ENCODE measurements at places on chromosomes 3 and 15.

DNA sequence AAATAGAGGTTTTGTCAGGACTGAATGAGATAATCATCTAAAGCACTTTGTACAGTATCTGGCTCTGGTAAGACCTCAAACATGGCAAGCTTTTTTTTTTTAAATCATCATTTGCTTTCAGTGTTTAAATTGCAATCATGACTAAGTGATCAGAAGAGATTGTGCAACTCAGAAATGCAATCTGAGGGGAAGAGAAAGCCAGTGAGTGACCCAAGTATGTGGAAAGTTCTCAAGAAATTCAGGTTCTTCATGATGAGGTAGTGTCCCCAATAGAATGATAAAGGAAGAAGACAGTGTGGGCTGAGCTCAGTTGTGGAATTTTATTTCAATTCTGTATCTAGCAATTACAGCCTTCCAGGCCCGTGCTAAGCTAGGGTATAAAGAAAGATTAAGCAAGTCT is 132.2 kb upstream of the TBC1D5 start:
- no peak for DNase-seq

- no peak for DNase-seq
Observed at GRCh38 chr3:187041362-187042307, 97.7 kb downstream of the RPL39L start.

- no peak for DNase-seq
Observed at GRCh38 chr3:194885766-194886165, 200.1 kb downstream of the FAM43A start.

DNA sequence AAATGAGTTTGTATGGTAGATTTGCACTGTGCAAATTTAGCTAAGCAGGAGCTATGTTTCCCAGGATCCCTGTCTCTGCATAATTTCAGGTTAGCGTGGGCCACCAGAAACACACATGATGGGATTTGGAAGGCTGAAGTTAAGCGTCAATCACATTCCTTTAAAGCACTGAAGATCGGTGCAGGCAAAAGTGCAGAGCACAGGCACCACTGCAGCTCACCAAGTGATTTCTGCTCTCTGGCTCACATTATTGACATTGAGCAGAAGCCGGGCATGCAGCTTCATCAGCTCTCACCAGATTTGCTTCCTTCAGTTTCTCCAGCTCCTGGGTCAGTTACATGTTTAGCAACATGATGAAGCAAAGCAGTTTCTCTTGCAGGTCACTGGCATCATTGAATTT is 256.4 kb upstream of the TGFBR2 start:
- DNase-seq: no peak

- no peak for DNase-seq
Observed at GRCh38 chr15:36432161-36432560, 147.3 kb upstream of the CDIN1 start.

- DNase-seq: no peak
Observed at GRCh38 chr15:36294359-36294758, 285.1 kb upstream of the CDIN1 start.

GRCh38 chr3:49276475-49277382 is at the start of gene C3orf62:
C3orf62 (minus strand) TSS chr3:49277232; CDS start chr3:49276872, 360 bp downstream.
- peak; percentile 89 for DNase-seq

- no peak for DNase-seq
Observed at GRCh38 chr15:73293773-73294172, 75.0 kb downstream of the HCN4 start.

- no peak for DNase-seq
Observed at GRCh38 chr3:25182794-25183193, 245.3 kb upstream of the RARB start.

- no peak for DNase-seq
Observed at GRCh38 chr3:185744997-185745843, 79.6 kb downstream of the IGF2BP2 start.

DNA sequence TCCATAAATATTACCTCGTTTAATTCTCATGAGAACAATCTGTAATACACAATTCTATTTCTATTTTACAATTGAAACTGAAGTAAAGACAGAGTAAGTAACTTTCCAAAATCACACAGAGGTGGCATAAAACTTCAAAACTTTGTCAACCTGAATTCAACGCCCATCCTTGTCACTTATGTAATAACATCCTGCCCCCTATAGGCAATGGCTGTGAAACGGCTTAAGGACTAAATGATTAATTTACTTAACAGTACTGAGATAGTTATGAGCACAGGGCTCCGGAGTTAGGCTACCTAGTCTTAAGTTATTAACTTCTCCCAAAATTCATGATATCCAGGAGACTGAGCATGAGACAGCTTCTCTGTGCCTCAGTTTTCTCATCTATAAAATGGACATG is 293.1 kb upstream of the CHRM5 start:
- no peak for DNase-seq

GRCh38 chr3:40574661-40575060 is 49.9 kb downstream of the ZNF621 start:
- no peak for DNase-seq

- no peak for DNase-seq
Observed at GRCh38 chr15:90201944-90202375, 830 bp downstream of the SEMA4B start.

DNA sequence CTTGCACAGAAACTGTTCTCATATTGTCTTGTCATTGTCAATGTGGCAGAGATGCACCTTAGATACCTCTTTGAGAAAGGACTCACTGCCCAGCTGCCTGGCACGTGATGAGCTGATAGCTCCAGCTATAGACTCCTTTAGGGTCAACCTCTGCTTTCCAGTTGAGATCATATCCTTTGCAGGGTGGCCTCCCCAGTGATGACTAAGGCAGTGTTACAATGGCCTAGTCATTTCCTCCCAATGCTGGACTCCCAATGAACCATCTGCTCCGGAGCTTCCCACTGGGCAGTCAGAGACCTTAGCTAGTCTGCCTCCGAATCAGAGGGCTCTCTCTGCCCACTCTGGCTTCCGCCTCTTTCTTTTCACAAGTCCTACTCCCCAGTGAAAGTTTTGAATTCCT is 79.5 kb downstream of the CHRD start:
- DNase-seq: no peak

DNA sequence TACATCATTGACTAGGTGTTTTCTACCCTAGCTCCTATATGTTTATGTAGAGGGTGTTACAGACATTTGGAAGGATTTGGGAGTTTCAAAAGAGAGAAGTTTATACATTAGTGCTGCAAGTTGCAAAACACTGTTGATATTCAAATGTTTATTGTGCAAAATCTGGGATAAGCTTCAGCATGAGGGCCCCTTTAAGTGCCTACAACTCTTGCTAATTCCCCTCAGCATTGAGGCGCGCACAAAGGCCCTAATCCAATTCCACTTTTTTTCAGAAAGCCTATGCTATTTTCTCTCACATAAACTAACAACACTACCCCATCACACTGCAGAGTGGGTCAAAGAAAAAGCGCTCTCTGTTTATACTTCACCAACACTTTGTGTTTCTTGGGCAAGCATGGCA is 208.0 kb downstream of the NR2F2 start:
- DNase-seq: no peak

DNA sequence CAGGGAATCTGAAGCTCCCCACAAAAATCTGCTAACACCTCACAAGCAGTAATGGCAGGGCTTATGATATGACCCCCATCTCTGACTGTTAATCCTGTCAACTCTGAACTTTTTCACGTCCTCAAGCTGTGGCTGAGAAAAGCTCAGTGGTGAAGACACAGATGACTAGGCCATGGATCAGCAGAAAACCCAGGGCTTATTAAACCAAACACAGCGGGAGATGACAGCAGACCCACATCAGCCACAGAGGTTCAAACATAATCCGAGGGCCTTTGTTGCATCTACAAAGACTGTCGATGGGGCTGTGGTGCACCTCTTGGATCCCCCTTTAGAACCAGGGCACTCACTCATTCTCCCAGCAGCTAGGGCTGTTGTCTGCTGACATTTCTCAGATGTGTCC is 50.4 kb downstream of the GLB1 start:
- DNase-seq: no peak

DNA sequence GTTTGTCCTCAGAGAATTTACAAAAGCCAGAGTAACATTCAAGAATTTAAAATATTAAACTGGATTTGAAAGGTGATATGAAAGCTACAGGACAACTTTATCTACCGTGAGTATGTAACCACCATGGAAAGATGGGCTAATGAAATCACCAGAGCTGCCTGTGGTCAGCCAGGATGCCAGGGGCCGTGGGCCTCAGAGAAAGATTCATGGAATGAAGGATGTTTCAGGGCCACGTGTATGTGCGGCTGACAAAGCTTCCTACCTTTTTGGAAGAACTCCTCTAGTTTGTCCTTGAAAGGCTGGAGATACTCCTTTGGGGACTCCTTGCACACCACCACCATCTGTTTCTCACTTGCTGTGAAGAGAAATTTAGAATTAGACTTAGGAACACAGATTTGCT is 138.9 kb downstream of the GREM1 start:
- no peak for DNase-seq

- no peak for DNase-seq
Observed at GRCh38 chr3:40068636-40069035, 240.9 kb upstream of the EIF1B start.

DNA sequence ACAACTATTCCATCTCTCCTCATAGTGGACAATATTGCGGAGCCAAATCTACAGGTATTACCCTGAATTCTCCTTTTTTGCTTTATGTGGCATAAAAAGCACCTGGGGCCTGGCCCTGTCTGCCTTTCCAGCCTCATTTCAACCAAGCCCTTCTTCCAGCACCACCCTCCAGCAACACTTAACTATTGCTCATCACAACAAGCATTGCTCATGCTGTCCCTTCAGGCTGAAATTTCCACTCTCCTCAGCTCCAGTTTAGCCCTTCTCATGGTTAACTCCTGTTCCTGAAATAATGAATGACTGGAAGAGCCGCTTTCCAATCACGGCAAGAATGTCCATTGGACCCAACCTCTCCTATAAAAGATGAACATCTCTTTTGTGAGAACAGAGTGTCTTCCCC is 107.4 kb downstream of the P2RY1 start:
- no peak for DNase-seq

DNA sequence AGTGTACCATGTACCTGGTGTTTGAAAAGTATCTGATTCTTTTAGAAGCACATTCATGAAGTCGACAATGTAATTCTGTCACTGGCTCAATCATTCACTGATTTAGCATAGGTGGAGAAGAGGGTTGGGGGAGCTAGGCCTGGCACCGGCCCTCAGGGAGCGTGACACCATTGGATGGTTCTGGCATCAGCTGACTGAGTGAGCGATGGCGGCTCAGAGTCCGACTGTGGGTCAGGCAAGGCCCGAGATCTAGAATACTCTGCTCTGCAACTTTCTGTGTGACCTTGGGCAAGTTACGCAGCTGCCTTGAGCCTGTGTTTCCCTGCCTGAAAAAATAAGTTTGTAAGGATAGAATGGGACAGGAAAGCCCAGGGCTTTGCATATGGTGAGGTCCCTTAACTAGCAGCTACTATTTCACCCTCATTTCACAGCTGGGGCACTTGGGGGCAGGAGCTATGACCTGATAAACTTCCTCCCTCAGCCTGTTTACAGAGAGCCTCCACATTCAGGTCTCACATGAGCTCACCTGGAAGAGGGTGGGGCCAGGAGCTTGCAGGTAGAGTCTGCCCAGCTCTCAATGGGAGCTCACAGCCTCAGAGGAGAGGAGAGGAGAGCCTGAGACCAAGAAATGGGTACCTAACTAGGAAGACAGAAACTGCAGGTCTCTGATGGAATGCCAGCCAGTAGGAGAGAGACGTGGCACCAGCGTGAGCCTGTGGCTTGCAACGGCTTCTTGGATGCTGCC is 153.7 kb upstream of the TLE3 start:
- no peak for DNase-seq

GRCh38 chr3:40557575-40558161 is 32.9 kb downstream of the ZNF621 start:
- DNase-seq: no peak

- DNase-seq: peak; percentile 79
Observed at GRCh38 chr3:56915966-56916586, 114.3 kb upstream of the ARHGEF3 start.

DNA sequence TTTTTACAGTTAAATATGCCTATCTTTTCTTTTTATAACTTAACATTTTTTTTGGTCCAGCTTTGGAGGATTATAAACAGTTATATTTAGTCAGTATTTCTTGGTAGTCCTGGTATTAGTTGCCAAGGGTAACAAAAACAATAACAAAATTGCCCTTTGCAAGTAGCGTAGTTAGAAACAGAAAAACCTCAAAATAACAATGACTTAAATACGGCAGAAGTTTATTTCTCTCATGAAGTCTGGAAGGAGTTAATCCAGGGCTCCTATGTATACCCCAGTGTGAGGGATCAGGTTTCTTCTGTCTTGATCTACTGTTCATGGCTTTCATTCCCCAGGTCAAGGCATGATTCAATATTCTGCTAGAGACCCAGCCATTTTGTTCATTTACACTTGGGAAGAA is 14.1 kb upstream of the MYH15 start:
- DNase-seq: no peak

DNA sequence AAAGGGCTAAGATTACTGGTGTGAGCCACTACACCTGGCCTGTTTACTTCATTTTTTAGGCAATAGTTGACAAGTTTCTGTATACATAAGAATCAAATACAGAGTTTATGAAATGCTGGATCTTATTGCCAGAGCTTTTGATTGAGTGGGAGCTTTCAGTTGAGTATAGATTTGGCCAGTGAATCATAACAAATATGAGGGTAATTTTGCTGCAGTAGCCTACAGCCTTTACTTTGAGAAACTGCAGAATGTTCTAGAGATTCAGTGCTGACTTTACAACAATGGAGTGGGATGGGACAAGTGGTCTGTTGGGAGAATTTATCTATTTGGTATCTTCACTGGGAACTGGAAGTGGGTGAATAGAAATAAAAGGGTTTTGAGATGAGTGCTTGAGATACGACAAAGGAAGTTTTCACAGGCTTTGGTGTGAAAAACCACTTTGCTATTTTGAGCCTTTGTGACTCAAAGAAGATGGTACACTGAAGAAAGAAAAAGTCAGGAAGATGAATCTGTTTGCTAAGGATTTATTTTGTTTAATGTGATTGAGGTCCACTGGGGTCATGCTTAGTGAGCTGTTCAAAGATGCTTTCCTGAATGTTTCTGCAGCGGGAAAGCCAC is 227.8 kb downstream of the UBE2E2 start:
- no peak for DNase-seq

DNA sequence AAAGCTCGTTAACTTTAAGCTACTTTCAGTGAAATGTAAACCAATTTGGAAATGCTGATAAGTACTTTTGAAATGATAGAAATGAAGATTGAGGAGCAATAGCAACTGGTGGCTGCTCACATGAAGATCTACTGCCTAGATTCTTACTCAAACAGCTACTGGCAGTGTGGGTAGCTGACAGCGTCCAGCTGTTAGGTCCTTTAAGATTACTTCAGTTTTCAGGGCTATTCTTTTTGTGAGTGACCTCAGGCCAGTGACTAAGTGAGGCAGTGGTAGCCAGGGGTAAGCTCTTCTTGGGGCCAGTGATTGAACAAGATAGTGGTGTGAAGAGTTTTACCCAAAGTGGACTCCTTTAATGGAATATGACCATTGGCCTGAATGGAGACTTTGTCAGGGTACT is 41.3 kb downstream of the NECTIN3 start:
- no peak for DNase-seq

- peak; percentile 70 for DNase-seq
Observed at GRCh38 chr3:48299746-48300712, 33.4 kb downstream of the SPINK8 start.

DNA sequence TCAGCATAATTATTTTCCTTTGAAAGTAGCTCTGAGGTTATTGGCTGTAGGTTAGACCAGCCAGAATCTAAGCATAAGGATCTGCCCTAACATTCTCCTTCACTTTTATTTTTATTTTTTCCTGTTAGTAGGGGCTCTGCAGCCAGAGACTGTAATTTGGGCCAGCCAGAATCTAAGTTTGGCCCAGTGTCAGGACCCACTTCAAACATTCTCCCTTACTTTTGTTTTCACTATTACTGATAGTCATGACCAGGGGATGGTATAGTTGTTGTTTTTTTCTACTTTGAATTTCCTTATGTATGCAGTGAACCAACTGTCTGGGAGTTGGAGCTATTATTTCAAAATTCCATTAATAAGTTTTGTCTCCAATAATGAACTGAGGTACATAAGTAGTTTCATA is 121.0 kb upstream of the MBNL1 start:
- no peak for DNase-seq

All from activated CD8-positive, alpha-beta memory T cell treated with anti-CD3 and anti-CD28 coated beads, Interleukin-2, amount 50 U/mL, for 48 hours (primary cell).